Ascending aorta (tissue), 2 donors: ENCODE measurements at places on chromosomes 5 and 9.

GRCh38 chr5:170632266-170632984, 128.6 kb downstream of the KCNIP1 start:
- DNase-seq, result peak; percentile 64
- no peaks in the 10 kb centered on the region for H3K36me3 ChIP-seq
- peak overlapping the region; percentile 90 for H3K27ac ChIP-seq
- H3K4me1 ChIP-seq, result peaks cover 24% of the 10 kb centered on the region
- peak overlapping the region; percentile 53 for H3K4me3 ChIP-seq

GRCh38 chr9:127880143-127880542, 2.7 kb upstream of the AK1 start:
- no peak for DNase-seq
- no peak overlapping the region for H3K27ac ChIP-seq
- no peaks in the 10 kb centered on the region for H3K36me3 ChIP-seq
- peaks cover 8% of the 10 kb centered on the region for H3K4me1 ChIP-seq
- no peaks in the 10 kb centered on the region for H3K27me3 ChIP-seq
- H3K4me3 ChIP-seq, result no peak overlapping the region

- H3K27ac ChIP-seq, result no peak overlapping the region
- no peaks in the 10 kb centered on the region for H3K36me3 ChIP-seq
- H3K4me3 ChIP-seq, result no peak overlapping the region
- DNase-seq, result no peak
These were observed 60.2 kb upstream of the SPTLC1 start for GRCh38 chr9:92175441-92175840.

- no peak overlapping the region for H3K4me3 ChIP-seq
- H3K27me3 ChIP-seq, result no peaks in the 10 kb centered on the region
- DNase-seq, result peak; percentile 62
- H3K27ac ChIP-seq, result no peak overlapping the region
These were observed 83.5 kb upstream of the MINAR2 start for GRCh38 chr5:129664336-129664937.

DNA sequence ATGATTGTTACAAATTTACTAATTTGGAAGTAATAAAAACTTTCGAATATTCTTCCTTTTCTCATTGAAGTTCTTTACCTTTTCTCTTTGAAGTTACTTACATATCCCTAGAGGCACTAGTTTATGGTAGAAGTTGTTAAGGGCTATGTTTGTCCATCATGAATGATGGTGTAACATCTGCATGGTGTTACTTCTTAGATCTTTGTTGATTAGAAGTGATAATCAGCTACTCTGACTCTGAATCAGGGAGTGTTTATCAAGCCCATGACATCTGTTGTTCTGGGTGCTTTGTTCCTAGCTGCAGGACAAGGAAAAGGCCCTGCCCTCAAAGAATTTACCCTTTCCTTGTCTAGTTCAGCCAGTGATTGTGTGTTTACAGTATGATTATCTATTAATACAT, 32.9 kb downstream of the MAP3K1 start:
- H3K27ac ChIP-seq, result no peak overlapping the region
- peaks cover 15% of the 10 kb centered on the region for H3K4me1 ChIP-seq
- no peaks in the 10 kb centered on the region for H3K36me3 ChIP-seq
- no peaks in the 10 kb centered on the region for H3K27me3 ChIP-seq
- DNase-seq, result no peak

DNA sequence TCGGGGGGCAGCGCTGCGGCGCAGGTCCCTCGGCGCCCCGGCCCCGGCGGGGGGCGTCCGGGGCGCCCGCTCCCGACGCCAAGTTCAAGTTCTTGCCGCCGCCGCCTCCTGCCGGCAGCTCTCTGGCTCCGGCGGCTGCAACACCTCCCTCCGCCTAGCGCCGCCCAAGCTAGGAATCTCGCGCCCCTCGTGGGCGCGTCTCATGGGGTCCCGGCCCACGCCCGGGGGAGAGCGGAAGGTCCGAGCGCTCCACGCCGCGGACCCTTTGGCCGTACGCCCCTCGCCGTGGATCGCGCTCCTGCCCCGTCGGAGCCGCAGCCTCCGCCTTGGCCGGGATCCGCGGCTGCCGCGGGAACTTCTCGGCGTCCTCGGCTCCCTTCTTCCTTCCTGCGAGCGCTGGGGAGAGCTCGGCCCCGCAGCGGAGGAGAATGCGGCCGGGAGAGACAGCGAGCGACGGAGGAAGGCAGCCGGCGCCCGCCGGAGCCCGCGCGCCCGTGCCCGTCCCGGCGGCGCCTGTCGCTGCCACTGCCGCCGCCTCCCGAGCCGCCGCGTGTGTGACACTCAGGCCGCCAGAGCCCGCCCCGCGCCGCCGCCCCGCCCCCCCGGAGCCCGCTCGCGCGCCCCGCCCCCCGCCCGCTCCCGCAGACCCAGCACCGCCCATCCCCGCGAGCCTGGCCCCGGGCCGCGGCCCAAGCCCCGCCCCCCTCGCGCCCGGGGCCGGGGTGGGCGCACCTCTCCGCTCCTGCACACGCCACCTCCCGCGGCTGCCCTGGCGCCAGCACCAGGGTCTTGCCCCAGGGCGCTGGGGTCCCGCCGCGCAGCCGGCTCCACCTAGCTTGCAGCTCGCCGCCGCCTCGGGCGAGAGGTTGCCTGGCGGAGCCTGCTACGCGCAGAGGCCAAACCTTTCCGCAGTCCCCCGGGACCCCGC, at the start of gene SHB:
TSS of gene SHB (minus strand) at position 527 of the 928 bp plus-strand sequence. CDS start 582 bp downstream, outside the sequence.
- H3K36me3 ChIP-seq, result no peaks in the 10 kb centered on the region
- DNase-seq, result no peak
- peaks cover 14% of the 10 kb centered on the region for H3K4me1 ChIP-seq

DNA sequence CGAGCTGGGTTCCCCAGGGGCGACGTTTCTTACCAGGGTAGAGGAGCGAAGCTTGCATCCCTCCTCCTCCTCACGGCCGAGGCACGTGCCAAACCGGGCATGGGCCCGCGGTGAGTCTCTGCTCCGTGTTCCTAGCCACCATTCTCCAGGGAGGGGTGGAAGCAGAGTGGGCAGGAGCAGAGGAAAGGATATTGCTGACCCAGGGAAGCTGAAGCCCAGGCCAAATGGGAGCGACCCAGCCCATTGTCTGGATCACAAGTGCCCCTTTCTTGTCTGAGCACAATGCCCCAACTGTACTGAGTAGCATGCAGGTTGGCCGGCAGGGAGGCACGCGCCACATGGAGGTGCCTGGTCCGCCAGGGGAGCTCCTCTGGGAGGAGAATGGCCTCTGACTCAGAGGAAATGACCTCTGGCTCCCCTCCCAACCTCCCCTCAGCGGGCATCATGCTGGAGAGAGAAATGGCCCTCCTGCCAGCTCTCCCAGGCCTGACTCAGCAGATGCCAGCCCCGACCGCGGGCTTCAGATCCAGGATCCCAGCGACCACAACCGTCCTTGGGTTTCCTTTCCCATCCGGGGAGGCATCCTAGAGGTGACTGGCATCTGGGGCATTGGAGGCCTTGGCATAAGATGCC, 1.1 kb downstream of the PRR7 start:
- no peaks in the 10 kb centered on the region for H3K27me3 ChIP-seq

GRCh38 chr9:68702493-68702892, 2.5 kb upstream of the PIP5K1B start:
- H3K4me1 ChIP-seq, result no peaks in the 10 kb centered on the region
- H3K27me3 ChIP-seq, result no peaks in the 10 kb centered on the region

- peaks cover 13% of the 10 kb centered on the region for H3K36me3 ChIP-seq
- H3K27ac ChIP-seq, result no peak overlapping the region
- H3K4me3 ChIP-seq, result no peak overlapping the region
- no peaks in the 10 kb centered on the region for H3K4me1 ChIP-seq
- H3K27me3 ChIP-seq, result no peaks in the 10 kb centered on the region
These were observed 28.3 kb downstream of the TDRD7 start for GRCh38 chr9:97440160-97440559.

GRCh38 chr5:137782984-137783536, 28.9 kb upstream of the HNRNPA0 start:
- H3K36me3 ChIP-seq, result no peaks in the 10 kb centered on the region
- H3K27me3 ChIP-seq, result no peaks in the 10 kb centered on the region
- H3K27ac ChIP-seq, result no peak overlapping the region
- DNase-seq, result no peak
- H3K4me3 ChIP-seq, result no peak overlapping the region

DNA sequence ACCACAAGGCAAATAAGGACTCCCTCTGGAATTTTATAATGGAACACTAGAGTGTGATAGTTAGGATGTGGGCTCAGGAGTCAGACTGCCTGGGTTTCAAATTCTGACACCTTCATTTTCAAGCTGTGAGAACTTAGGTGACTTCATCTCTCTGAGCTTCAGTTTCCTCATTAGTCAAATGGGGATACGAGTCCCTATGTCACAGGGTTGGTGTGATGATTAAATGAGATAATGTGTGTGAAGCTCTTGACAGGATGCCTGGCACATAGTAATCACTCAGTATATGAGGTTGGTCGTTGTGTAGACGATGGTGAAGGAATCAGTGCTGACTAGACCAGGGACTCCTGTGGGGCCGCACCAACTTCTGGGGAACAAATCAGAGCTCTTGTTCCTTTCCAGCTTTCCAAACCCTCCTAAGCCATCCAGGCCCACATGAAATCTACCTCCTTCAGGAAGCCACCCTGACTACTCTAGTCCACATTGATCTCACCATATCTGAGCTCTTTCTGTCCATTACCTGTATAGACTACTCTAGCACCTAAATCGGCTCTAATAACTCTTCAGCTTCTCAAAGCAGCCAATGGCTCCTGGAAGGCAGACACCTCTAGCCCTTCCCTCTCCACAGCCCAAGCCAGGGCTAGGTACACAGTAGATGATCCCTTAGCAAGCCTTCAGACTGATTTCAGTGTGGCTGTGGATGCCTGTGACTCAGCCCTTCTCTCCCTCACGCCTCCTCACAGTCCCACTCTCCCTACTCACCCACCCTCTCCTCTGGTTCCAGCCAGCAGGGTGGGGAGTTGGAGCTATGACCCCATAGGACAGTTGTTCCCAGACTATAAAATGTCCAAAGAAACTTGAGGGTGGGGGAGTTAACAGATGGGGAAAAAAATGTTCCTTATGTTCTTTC, 2.5 kb upstream of the TCF7 start:
- H3K27ac ChIP-seq, result no peak overlapping the region
- peaks cover 14% of the 10 kb centered on the region for H3K4me1 ChIP-seq
- DNase-seq, result no peak
- H3K4me3 ChIP-seq, result no peak overlapping the region

DNA sequence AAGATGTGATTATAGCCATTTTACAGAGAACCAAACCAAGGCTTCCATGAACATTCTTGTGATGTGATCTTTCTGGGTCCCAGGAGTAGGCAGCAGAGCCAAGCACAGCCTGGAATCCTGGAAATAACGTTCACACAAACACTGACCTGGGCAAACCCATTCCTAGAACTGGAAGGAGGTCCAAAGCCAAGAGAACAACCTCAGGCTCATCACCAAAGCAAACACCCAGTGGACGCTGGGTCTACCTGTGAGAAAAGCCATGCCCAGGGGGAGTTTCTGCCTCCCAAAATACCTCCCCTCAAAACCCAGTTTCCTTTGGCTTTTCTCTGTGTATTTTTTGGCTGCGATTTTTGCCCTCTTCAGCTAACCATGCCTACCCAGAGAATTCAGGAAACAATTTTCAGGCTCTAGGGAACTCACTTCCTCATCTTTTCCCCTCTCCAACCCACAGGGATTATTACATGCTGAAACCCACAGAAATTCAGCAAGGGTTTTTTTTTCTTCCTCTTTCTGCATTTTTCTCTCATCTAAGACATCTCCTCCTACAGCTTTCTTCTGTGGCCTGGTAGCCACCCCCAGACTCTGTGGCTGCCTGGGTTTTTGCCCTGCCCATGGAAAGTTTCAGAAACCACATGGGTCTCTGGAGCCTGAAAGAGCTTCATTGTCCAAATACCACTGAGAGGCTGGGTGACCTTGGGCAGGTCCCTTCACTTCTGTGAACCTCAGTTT, 75.0 kb downstream of the TNC start:
- no peak overlapping the region for H3K4me3 ChIP-seq
- H3K27ac ChIP-seq, result peak overlapping the region; percentile 70
- peak; percentile 26 for DNase-seq
- no peaks in the 10 kb centered on the region for H3K27me3 ChIP-seq
- H3K36me3 ChIP-seq, result no peaks in the 10 kb centered on the region

GRCh38 chr5:150530951-150531588, 23.1 kb downstream of the NDST1 start:
- H3K4me1 ChIP-seq, result peaks cover 5% of the 10 kb centered on the region
- no peak for DNase-seq
- H3K27ac ChIP-seq, result no peak overlapping the region
- H3K27me3 ChIP-seq, result no peaks in the 10 kb centered on the region

- H3K4me3 ChIP-seq, result peak overlapping the region; percentile 41
- no peaks in the 10 kb centered on the region for H3K36me3 ChIP-seq
- H3K27ac ChIP-seq, result peak overlapping the region; percentile 91
- peak; percentile 91 for DNase-seq
- H3K4me1 ChIP-seq, result peaks cover 66% of the 10 kb centered on the region
These were observed 88.9 kb downstream of the LIFR start for GRCh38 chr5:38467353-38468040.

- H3K4me1 ChIP-seq, result no peaks in the 10 kb centered on the region
- H3K27ac ChIP-seq, result no peak overlapping the region
- no peak overlapping the region for H3K4me3 ChIP-seq
- H3K27me3 ChIP-seq, result no peaks in the 10 kb centered on the region
- DNase-seq, result no peak
- H3K36me3 ChIP-seq, result no peaks in the 10 kb centered on the region
These were observed 256.4 kb upstream of the IRX1 start for GRCh38 chr5:3339092-3339797.

DNA sequence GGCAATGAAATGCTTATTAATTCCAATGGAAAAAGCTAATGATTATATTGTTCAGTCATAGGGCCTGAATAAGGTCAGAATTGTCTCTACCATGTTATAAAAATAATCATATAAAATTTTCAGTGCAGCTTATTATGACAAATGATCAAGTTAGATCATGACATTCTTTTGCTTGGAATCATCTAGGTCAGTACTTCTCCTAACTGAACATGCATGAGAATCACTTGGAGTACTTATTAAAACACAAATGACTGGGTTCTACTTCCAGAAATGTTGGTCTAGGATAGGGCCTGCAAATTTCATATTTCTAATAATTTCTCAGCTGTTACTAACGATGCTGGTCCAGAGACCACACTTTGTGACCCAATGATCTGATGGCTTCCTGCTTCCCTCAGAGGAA, 806.0 kb upstream of the ZNF608 start:
- H3K27ac ChIP-seq, result no peak overlapping the region
- no peaks in the 10 kb centered on the region for H3K4me1 ChIP-seq
- DNase-seq, result no peak
- H3K4me3 ChIP-seq, result no peak overlapping the region
- no peaks in the 10 kb centered on the region for H3K36me3 ChIP-seq

- no peak for DNase-seq
- no peaks in the 10 kb centered on the region for H3K27me3 ChIP-seq
- H3K4me1 ChIP-seq, result peaks cover 7% of the 10 kb centered on the region
- H3K27ac ChIP-seq, result peak overlapping the region; percentile 87
- H3K36me3 ChIP-seq, result no peaks in the 10 kb centered on the region
- peak overlapping the region; percentile 66 for H3K4me3 ChIP-seq
These were observed 483 bp upstream of the PLPP6 start for GRCh38 chr9:4661611-4662010.

DNA sequence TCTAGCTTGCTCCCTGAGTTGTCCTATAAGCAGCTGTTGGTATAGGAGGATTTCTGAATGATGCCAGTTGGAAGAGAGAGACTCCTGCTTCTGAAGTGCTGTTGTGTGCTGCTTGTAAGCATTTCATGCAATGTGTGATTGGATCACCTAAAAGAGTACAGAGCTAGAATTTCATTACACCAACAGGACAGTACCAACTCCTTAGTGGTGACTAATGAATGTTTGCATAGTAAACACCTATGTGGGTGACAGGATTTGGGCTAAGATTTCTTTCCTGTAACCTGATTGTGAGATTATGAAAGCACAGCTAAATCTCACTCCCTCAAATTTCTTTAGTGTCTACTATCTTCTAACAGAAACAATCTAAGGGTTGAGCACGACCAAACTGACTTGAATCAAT, 67.0 kb downstream of the GCNT1 start:
- no peaks in the 10 kb centered on the region for H3K4me1 ChIP-seq
- H3K27me3 ChIP-seq, result no peaks in the 10 kb centered on the region
